Inflammatory macrophage (primary cell): ENCODE measurements at places on chromosomes 16 and 17.
A peak's percentile ranks its signal among the peaks of the same experiment; 100 is the strongest.

- no peak for DNase-seq
These were observed 1396.2 kb downstream of the CDH8 start for GRCh38 chr16:60640038-60640437.

DNA sequence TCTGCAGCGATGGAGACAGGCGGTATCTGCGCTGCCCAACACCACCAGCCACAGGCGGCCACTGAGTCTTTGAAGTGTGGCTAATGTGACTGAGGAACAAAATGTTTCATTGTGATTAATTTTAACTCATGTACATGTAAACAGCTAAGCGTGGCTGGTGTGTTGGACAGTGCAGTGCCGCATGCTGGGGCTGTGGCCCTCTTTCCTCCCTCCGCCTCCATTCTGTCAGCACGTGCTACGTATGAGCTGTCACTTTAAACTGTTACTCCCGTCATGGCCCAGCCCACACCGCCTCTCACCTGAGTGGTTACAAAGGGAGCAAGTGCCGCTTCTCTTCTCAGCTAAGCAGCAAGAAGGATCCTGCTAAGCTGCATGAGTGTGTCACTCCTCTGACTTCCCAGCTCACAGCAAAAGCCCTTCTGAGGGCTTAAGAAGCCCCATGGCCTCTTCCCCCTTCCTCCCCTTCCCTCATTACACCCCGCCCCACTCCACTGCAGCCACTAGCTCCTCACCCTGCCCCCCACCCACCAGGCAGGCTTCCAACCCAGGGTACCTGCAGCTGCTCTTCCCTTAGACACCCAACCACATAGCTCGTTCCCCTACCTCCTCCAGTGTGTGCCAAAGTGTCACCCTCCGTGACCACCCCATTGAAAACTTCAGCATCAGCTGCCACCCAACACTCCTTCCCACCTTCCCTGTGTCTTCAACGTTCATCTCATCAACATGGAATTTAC, 15.0 kb downstream of the HASPIN start:
- DNase-seq: no peak

DNA sequence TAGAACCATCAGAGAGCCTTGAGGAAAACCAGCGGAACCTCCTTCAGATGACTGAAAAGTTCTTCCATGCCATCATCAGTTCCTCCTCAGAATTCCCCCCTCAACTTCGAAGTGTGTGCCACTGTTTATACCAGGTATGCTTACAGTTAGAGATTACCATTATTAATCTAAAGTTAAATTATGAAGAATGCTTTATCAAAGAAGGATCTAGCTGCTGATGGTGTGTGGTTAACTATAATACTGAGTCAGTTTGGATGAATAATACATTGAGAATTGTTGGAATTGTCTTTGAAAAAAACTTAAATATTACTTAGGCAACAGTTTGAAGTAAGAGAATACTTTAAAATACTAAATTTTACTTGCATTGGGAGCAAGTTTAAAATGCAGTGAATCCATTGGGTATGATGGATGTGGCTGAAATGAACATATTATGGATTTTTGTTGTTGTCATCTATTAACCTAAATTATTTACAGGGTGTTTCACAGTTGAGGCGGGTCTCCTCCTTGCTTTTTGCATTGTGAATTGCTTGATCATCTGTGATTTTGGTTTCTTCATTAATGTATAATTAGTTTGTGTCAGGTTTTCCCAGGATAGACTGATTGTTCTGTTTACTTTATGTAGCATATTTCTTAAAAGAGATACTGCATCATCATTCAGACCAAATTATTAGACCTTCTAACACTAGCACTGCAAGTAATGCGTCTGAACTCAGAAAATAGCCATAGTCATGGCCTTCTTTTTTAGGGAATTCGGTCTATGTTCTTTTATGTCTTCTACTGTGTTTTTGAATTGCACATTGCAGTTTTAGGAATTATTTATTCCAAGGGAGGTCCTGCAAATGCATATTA, 47.8 kb downstream of the OMG start:
- no peak for DNase-seq

- DNase-seq: peak; percentile 65
These were observed 3.6 kb downstream of the CDC42EP4 start for GRCh38 chr17:73308017-73308823.

- DNase-seq: no peak
These were observed 40.8 kb downstream of the HS3ST3A1 start for GRCh38 chr17:13560935-13561334.

- DNase-seq: peak; percentile 23
These were observed 264.4 kb upstream of the FOXF1 start for GRCh38 chr16:86245895-86246294.

DNA sequence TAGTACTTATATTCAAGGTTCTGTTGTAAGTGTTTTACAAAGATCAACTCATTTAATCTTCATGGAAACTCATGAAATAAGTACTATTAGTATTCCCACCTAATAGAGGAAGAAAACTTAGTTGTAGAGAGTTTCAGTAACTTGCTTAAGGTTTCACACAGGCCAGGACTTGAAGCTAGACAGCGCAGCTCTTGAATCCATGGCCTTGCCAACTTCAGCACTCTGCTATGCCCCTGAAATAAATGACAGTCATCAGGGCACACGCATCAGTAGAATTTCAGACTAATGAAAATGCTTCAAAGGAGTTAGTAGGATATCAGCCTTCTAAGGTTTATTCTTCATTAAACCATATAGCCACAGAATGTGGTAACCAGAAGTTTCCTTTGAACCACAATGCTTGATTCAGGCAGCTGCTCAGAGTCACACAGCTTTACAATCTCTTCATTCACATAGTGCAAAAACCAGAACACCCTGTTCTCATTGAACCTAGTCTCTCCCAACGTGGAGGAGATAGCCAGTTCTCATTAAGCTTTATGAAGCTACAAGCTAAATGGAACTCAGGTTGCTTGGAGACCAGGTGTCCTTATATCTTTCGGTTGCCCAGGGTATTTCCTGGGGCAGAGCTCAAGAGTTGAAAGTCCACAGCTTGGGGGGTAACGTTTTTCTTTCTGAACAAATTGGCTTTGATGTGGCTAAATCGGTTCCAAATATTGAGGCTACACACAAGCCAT, 39.7 kb downstream of the KCNJ2 start:
- no peak for DNase-seq

DNA sequence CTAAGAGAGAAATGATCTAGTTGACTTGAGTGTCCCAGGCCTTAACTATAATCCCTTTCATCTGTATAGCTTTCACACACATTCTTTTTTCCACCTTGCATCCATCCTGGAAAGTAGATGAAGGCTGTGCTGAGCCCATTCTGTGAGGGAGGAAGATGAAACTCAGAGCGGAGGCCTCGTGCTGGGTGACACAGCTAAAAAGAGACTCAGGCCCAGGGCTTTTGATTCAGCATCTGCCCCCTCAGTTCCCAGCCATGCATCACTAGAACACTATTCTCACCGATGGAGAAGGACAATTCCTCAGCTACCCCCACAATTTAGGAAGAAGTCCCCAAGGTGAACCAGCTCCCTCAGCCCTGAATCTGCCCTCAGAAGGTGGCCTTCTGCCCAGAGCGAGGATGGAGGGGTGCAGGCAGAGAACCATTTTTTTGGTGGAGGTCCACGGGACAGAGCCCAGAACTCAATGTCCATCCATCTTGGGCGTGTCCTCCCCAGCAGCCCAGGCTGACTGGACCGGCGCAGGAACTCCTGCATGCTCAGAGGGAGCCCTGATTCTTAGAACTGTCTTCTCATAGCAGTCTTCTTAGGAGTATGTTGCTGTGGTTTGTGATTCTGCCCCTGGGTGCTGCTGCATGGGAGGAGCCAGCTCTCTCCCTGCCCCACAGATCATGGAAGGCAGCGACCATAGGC, 5.8 kb upstream of the MYCBPAP start:
- DNase-seq: no peak

- DNase-seq: no peak
These were observed 38.5 kb upstream of the SLC47A1 start for GRCh38 chr17:19494961-19495806.

DNA sequence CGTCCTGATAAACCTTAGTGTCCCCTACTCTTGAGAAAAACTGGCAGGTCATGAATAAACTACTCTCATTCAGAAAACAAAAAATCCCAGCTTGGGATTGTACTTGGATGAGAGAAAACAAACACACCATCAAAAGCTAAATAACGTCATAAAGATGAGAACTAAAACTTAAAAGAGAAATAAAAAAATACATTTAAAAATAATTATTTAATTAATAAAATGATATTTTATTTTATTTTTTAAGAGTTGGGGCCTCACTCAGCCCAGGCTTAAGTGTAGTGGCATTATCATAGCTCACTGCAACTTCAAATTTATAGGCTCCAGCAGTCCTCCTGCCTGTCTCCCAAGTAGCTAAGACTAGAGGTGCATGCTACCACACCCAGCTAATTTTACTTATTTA, 125.4 kb upstream of the CA10 start:
- DNase-seq: no peak

- peak; percentile 47 for DNase-seq
These were observed 223.5 kb downstream of the CYB561 start for GRCh38 chr17:63222655-63223054.

DNA sequence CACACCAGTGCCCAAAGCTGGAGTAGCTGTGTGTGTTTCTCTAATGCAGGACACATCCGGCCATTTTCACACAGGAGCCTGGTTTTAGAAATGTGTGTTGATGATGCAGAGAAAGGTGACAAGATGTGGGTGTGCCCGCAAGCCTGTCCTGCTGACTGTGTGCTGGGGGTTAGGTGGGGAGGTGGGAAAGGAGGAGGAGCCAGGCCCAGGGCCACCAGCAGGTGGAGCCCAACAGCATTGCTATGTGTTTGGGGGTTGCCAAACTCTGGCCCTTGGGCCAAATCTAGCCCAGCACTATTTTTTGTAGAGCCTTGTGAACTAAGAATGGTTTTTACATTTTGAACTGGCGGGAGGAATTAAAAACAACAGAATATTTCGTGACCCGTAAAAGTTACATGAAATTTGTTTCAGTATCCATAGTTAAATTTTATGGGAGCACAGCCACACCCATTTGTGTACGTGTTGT, 61.7 kb upstream of the LGALS9 start:
- no peak for DNase-seq

DNA sequence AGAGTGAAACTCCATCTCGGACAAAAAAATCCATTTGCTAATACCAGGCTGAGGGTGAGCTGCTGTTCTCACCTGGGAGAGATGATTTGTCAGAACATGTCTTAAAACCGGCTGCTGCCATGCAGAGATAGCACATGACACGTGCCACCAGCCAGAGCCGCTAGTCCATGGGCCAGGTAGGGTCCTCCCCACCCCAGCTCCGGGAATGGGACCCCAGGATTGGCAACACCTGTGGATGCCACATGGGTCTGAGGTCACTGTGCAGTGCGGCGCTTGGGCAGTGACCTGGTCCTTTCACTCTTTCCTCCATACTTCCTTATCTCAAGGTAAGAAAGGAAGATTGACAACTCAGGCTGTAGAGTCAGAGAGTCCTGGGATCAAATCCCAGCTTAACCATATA, 393.3 kb upstream of the TNRC6C start:
- DNase-seq: no peak

- DNase-seq: no peak
These were observed 42.0 kb upstream of the NFAT5 start for GRCh38 chr16:69523566-69524305.

- no peak for DNase-seq
These were observed 134.7 kb downstream of the ZNF778 start for GRCh38 chr16:89352091-89352681.

GRCh38 chr16:88385831-88386815, 3.4 kb downstream of the ZNF469 start:
- no peak for DNase-seq

DNA sequence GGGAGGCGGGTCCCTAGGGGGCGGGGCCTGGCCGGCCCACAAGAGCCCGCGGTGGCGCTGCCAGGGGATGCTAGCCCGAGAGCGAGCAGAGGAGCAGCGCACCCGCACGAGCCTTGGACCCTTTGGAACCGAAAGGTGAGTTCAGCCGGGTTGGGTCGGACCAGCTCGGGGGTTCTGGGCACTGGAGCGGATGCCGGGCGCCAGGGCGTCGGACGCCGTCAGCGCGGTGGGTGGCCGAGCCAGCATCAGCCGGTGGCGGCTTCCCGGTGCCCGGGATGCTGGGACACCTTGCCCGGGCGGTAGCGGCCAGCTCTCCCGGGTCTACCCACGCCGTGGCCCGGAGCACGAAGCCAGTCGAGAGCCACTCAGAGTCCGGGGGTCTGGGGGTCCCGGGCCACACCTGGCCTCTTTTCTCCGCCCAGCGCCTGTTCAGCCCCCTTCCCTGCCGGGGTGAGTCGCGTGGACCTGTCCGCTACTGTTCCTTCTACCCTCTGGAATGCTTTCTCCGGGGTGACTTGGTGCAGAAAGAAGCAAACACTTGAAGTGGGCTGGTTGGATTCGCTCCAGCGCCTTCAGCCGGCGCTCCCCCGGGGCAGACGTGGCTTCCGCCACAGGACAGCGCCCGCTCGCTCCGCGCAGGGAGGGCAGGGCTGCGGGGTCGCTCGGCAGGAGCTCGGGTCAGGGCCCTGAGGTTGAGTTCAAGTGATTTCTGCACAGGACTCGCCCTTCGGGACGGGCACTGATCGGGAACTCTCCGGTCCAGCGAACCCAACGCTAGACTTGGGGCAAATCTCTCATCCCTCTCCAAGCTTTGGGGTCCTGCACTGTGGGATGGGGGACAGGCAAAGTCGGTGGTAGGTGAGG, at the start of gene SCNN1G:
TSS of gene SCNN1G (plus strand) at position 67 of the 864 bp plus-strand sequence. CDS start 3,527 bp downstream, outside the sequence.
- no peak for DNase-seq

- DNase-seq: no peak
These were observed 58.3 kb downstream of the CCT6B start for GRCh38 chr17:34902831-34903547.

- DNase-seq: no peak
These were observed 21.2 kb downstream of the ARHGAP17 start for GRCh38 chr16:24993722-24994686.

DNA sequence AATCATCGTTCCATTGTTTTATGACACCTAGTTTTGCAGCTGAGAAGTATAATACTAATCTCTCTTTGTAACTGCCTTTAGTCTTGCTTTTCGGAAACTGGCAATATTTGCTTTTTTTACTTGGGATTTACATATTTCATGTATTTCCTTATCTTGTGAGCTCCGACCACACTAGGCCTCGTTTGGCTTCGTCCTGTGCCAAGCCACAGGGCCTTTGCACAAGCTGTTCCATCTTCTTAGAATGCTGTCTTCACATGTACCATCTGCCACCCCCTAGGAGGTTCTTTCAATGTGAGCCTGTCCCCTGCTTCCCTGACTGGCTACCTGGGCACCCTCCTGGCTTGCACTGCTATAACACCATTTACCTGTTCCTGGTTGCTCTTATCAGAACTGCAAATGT, 77.2 kb downstream of the SHISA6 start:
- DNase-seq: no peak

DNA sequence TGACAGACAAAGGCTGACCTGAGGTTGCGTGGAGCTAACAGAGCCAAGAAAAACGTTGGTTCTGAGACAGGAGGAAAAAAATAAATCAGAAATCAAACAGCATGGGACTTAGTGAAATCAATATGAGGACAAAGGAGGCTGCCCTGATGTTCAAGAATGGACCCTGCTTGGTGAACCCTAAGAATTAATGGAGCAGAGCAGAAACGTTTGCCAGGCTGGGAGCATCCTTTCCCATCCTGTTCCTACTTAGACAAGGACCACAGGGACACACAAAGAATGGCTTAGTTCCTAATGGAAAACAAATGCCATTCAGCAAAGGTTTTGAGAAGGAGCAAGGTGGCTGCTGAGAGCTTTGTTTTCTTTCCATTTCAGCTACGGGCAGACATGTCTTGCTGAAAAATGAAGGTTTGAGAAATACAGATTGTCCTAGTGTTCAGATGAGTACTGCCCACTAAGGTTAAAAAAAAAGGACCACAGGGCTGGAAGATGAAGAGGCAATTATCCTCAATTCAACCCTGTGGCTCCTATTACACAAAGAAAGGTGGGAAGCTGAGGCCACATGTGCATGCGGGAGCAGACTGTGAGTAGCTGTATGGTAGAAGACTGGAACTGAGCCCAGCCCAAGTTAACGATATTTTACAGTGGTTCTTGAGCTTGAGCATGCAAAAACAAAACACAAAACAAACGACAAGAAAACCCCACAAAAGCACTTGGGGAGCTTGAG, 230.1 kb downstream of the SLC39A11 start:
- DNase-seq: no peak
